Activated T-cell treated with anti-CD3 and anti-CD28 coated beads for 1 hour (primary cell): ENCODE measurements at places on chromosomes 13 and 19.

GRCh38 chr19:42330241-42330711 lies 4.8 kb downstream of the MEGF8 start:
- no peak for DNase-seq

DNA sequence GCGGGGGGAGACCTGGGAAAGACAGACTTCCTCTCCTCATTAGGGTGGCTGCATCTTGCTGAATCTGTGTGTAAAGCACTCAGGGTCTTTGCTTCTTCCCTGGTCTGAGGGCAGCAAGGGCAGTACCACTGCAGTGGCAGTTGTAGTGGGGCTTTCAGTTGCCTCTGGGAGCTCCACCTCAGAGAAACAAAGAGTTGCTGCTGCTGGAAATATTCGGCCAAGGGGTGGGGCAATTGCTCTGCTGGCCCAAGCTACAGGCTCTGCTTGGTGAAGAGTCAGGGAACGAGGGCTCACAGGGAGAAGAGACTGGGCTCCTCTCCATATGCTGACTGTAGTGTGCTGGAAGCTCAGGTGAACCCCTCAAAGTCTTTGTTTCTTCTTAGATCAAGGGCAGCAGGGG lies 52.5 kb downstream of the POSTN start:
- no peak for DNase-seq

DNA sequence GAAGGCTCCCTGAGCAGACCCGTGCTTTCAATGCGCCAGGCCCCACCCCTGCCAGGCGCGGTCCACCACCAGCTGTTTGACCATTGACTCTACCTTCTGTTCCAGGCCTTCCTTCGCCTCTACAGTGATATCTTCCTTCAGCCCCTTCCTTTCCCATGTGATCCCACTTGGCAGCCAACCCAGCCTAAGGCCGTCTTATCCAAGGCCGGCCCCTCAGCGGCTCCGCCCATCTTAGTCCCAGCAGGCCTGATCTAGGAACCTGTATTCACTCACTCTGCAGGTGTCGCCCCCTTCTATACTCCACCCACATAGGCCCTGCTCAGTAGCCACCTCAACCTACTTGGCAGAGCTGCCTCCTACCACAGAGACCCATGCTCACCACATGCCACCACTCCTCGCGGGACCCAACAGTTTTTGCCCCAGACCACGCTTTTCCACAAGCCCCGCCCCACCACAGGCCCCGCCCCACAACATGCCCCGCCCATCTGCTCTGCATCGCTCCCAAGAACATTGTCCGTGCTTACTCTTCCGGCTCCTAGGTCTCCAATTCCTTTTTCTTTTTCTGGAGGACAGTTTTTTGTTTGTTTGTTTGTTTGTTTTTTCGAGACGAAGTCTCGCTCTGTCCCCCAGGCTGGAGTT lies 2.9 kb downstream of the RASIP1 start:
- DNase-seq, result no peak

DNA sequence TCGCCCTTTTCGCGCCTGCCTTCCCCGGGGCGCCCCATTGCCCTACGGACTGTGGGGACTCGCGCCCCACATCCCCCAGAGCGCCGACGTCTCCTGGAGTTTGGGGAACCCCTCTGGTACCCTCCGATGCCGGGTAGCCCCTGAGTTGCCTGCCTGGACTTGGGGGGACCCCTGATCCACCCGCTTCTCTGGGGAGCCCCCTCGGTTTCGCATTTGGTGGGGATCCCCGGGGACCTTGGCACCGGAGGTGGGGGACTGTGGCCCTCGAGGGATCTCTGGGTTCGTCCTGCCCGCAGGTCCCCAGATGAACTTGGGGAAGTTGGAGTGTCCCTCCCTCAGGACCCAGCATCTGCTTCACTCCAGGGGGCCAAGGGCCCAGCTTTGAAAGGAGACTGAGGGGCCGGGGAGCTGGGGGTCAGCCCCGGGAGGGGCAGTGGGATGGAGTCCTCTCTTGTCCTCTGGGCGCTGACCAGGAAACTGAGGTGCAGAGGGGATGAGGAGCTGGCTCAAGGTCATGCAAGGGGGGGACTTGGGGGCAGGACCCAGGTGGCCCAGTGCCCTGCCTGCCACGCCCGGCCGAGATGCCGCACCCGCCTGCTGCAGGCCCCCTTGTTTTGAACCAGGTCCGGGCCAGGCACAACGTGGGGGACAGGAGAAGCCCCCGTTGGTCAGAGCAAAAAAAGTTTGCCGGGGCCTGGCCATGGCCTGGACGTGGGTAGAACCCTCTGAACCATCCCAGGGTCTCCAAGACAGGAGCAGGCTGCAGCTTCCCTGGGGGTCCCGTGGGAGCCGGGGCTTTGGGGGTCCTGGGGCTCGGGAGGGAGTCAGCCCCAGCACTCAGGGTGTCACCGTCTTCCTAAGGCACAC lies 1.0 kb downstream of the EFNA2 start:
- DNase-seq, result no peak

DNA sequence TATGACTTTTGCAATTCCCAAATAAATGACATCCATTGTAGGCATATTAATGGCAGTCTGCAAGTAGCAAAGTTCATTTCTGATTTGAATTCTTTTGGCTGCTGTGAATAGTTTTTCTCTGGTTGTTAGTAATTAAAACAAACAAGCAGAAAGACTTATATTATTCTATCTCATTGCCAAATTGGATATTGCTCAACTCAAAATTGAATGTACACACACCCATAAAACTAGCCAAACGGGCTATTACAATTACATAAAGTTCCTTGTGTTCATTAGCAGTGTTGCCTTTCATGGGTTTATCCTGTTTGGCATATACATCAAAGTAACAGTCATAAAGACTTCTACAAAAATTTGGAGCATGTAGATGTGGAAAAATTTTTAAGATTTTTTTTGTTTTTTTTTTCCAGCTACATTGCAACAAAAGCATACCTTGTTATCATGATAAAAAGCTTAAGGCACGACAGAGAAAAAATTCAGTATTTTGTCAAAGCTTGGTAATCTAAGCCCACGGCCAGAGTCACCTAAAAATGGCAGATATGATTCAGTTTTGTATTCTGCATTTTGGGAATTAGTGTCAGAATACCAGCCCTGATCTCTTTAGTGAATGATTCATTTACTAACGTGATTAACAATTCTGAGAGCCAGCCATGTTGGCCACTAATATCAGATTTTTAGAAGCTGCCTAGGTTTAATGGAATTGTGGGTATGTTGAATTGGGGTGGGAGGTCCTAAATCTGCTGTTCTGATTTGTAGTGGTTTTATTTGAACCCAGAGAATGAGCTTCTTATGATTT lies 108.4 kb downstream of the KLF5 start:
- no peak for DNase-seq

DNA sequence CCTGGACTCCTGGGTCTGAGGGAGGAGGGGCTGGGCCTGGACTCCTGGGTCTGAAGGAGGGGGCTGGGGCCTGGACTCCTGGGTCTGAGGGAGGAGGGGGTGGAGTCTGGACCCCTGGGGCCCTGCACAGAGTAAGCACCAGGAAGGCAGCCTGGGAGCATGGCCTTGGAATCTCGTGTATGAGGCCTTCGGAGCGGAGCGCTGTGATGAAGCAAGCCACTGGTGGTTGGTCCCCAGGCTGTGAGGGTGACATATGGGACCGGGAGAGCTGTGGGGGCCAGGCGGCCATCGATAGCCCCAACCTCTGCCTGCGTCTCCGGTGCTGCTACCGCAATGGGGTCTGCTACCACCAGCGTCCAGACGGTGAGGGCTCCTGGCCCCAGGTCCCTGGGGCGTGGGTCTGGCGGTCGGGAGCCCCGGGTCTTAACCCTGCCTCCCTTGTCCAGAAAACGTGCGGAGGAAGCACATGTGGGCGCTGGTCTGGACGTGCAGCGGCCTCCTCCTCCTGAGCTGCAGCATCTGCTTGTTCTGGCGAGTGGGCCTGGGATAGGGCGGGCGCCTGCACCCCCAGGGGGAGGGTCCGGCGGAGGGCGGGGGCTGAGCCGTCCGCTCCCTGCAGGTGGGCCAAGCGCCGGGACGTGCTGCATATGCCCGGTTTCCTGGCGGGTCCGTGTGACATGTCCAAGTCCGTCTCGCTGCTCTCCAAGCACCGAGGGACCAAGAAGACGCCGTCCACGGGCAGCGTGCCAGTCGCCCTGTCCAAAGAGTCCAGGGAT lies 918 bp downstream of the TMEM190 start:
- no peak for DNase-seq

GRCh38 chr19:33085570-33086128 lies 4.7 kb downstream of the GPATCH1 start:
- DNase-seq, result no peak

DNA sequence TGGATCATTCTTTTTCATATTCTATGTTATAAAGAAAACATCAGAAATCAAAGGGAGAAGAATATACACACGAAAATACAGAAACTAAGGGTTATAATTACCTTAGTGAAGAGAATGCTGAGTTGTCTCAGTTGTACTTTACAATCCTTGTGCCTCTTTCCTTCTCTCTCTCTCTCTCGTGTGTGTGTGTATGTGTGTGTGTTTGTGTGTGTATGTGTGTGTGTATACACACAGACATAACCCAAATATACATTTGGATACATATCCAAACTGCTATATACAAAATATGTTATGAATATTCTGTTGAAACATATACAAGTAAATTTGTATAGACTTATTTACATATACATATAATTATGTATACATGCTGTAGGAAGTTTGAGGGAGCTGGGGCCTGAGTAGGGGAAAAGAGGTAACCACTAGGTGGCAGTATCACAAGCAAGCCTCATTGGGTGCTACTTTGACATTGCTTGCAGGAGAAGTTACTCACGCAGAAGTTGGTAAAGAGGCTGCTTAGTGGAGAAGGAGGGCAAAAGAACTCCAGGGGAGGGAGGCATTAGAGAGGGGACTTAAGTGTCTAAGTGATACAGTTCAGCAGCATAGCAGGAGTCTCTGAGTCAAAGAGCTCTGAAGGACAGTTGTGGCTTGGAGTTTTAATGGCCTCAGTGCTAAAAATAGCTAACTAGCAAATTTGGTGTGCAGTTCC lies 465.1 kb upstream of the PCDH20 start:
- DNase-seq, result no peak

- DNase-seq, result no peak
Observed at GRCh38 chr13:112583592-112584277, 4.2 kb downstream of the TUBGCP3 start.

DNA sequence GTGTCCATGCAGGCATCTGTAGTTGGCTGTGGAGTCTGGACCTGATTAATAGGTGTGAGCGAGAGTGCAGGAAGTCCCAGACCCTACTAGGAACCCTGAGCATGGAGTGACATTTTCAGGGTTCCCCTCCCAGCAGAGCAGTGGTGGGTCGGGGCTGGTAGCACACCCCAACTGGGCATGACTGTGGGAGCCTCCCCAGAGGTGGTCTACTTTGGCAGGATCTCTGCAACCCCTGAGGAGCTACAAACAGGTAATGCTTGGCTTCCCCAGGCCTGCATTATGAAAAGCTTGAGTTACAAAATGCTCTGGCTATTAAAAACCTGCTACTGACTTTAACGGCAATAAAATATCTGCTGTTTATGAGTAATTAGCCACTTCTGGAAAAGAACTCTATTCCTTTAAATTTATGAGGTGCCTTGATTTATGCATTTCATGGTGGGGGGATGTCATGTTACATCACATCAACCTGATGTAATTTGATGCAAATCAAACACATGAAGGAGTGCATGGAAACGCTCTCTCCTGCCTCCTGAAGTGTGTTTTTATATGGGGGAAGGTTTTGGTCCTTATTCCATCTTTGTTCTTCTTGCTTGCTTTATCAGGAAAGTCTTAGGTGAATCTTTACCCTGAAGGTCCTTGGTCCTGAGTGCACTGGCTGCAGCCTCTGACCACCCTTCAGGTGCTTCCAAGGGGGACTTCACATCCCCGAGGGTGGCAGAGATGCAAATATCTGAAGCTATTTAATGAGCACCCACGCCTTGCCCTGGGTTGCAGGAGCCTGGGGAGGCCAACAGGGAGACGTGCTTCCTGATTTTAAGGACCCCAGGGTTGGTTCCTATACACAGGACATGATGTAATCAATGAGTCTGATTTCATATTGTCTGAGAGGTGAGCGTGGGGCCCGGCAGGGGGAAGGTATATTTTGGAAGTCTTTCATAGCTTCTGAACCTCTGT lies 54.0 kb downstream of the ZNF536 start:
- no peak for DNase-seq

GRCh38 chr19:29381353-29382203 lies 144.2 kb upstream of the VSTM2B start:
- no peak for DNase-seq

DNA sequence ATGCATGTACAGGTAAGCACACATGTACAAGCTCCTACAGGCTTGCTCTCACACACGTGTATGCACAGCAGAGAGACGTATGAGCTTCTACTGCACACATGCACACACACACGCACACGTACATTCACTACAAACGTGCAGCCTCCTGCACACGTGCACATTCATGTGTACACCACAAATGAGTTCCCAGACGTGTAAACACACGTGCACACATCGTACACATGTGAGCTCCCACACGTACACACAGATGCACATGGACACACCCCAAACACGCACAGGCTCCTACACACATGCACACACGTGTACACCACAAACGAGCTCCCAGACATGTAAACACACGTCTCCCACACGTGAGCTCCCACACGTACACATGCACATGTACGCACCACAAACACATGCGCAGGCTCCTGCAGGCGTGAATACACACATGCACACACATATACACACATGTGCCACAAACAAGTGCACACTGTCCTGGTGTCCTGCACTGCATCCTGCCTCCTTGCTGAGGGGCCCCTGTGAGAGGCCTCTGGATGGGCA lies 83.7 kb upstream of the MCF2L start:
- no peak for DNase-seq

GRCh38 chr13:52938065-52938464 lies 89.6 kb upstream of the PCDH8 start:
- no peak for DNase-seq

DNA sequence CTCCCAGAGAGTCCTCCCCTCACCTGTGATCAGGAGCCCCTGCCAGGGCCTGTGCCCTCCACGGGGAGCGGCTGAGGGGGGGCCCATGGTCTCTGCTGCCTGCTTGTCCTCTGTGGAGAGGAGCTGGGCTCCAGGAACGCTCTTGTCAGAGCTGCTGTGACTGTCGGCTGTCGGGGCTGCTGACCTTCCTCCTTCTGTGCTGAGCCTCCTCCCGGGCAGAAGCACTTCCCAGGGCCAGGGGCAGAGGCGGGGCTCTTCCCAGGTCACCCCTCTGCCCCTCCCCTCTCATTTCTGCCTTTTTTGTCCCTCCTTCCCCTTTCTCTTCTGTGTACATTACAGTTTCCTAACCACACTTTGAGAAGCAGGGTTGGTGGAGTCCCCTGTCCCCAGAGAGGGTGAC lies at the start of gene CEACAM4:
CEACAM4 (minus strand) TSS at position 198 of the 400 bp plus-strand sequence; CDS start at position 87, 111 bp downstream.
- DNase-seq, result no peak
